ENCODE measurements at places on chromosomes 5 and 9.
A peak's percentile ranks its signal among the peaks of the same experiment; 100 is the strongest.

DNA sequence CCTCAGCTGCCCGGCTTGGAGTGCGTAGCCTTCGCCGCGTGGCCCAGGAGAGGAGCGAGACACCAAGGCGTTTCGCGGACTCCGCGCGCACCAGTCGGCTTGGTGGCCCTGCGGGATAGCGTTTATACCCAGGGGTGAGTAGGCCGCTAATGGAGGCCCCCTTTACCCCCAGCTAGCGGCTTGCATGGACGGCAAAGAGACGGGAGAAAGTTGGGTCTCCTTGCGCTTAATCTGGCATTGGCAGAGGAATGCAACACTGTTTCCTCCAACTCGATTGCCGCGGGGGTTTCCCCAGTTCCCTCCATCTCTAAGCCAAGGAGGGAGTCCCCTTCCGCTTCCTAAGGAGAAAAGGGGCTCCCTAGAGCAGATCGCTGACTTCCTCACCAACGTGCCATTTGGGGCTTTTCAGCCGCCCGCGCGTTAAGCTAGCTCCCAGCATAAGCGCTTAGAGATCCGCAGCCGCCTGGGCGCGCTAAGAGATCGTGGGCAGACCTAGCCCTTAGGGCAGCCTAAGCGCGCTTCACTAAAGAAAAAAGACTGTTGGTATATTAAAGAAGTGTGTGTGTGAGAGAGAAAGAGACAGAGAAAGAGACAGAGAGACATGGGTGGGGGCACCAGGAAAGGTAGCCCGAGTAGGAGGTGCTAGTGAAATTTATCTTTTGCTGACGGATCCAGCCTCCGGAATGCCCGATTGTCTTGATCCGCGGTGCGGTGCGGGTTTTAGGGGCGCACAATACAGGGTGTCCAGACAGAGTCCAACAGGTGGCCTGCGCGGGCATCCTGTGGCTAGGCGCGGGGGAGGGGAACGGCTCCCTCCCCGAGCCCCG is 597.9 kb upstream of the SGCD start:
- peak; percentile 1 for DNase-seq
- H3K27me3 ChIP-seq: peaks cover 51% of the 10 kb centered on the region
- no peaks in the 10 kb centered on the region for H3K36me3 ChIP-seq
- peaks cover 20% of the 10 kb centered on the region for H3K4me1 ChIP-seq

GRCh38 chr9:128214571-128215490 is 11.7 kb downstream of the DNM1 start:
- peaks cover 24% of the 10 kb centered on the region for H3K36me3 ChIP-seq
- DNase-seq: no peak
- H3K27me3 ChIP-seq: no peaks in the 10 kb centered on the region
- peaks cover 70% of the 10 kb centered on the region for H3K4me1 ChIP-seq
- no peak overlapping the region for H3K4me3 ChIP-seq

DNA sequence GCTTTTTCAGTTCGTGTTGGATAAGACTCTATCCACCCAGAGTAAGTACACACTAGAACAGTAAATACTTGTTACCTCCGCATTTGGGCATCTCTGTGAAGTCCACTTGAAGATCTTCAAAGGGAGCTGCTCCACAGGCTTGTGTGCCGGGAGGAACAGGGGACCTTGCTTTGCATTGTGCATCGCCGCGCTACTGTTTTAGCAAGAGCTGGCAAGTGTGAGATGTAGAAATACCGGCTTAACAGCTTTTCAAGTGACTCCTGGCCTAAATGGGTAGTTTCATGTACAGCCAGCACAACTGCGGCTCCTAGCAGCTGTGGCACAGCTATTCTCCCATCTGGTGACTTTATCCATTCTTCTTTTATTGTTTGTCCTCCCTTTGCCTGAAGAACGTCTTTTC is 8.4 kb upstream of the ZNF354C start:
- no peaks in the 10 kb centered on the region for H3K27me3 ChIP-seq
- DNase-seq: no peak
- no peak overlapping the region for H3K27ac ChIP-seq
- H3K4me1 ChIP-seq: no peaks in the 10 kb centered on the region
- H3K4me3 ChIP-seq: no peak overlapping the region

GRCh38 chr9:95157481-95158151 is 159.9 kb downstream of the FANCC start:
- peak; percentile 93 for DNase-seq
- no peak overlapping the region for H3K27ac ChIP-seq
- no peaks in the 10 kb centered on the region for H3K4me1 ChIP-seq
- no peak overlapping the region for H3K4me3 ChIP-seq

GRCh38 chr9:23774266-23774665 is 51.8 kb downstream of the ELAVL2 start:
- H3K27ac ChIP-seq: no peak overlapping the region
- no peak overlapping the region for H3K4me3 ChIP-seq
- no peaks in the 10 kb centered on the region for H3K4me1 ChIP-seq
- H3K36me3 ChIP-seq: no peaks in the 10 kb centered on the region
- H3K27me3 ChIP-seq: no peaks in the 10 kb centered on the region

- H3K27ac ChIP-seq: no peak overlapping the region
- H3K4me3 ChIP-seq: no peak overlapping the region
- no peak for DNase-seq
- peaks cover 5% of the 10 kb centered on the region for H3K4me1 ChIP-seq
- H3K36me3 ChIP-seq: no peaks in the 10 kb centered on the region
- no peaks in the 10 kb centered on the region for H3K27me3 ChIP-seq
These were observed 48.7 kb downstream of the RICTOR start for GRCh38 chr5:39025456-39025855.

DNA sequence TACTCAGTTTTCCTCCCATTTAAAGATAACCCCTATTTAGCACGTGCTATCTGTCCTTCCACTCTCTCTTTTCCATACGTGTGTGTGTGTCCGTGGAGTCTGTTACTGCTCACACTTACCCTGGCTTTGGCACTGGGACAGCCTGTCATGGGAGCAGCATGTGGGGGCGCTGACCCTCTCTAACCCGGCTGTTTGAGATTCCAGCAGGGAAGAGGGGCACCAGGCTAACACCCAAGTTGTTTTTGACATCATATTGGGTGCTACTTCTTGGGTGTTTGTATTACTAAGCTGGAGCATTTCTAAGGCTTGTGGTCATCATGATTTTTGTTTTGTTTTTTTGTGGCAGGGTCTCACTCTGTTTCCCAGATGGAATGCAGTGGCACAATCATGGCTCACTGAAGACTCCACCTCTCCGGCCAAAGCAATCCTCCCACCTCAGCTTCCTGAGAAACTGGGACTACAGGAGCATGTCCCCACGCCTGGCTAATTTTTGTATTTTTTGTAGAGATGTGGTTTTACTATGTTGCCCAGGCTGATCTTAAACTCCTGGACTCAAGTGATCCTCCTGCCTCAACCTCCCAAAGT is 56.9 kb upstream of the SIMC1 start:
- no peak overlapping the region for H3K4me3 ChIP-seq
- no peak for DNase-seq
- peaks cover 4% of the 10 kb centered on the region for H3K4me1 ChIP-seq

- H3K4me1 ChIP-seq: no peaks in the 10 kb centered on the region
- no peaks in the 10 kb centered on the region for H3K27me3 ChIP-seq
- no peak overlapping the region for H3K4me3 ChIP-seq
- DNase-seq: no peak
These were observed 17.2 kb downstream of the KDM3B start for GRCh38 chr5:138369706-138370105.

Measured in mesenchymal stem cell (in vitro differentiated cells and primary cell).